Cortex of kidney (tissue), 1 donor: ENCODE measurements at places on chromosomes 12 and 14.

DNA sequence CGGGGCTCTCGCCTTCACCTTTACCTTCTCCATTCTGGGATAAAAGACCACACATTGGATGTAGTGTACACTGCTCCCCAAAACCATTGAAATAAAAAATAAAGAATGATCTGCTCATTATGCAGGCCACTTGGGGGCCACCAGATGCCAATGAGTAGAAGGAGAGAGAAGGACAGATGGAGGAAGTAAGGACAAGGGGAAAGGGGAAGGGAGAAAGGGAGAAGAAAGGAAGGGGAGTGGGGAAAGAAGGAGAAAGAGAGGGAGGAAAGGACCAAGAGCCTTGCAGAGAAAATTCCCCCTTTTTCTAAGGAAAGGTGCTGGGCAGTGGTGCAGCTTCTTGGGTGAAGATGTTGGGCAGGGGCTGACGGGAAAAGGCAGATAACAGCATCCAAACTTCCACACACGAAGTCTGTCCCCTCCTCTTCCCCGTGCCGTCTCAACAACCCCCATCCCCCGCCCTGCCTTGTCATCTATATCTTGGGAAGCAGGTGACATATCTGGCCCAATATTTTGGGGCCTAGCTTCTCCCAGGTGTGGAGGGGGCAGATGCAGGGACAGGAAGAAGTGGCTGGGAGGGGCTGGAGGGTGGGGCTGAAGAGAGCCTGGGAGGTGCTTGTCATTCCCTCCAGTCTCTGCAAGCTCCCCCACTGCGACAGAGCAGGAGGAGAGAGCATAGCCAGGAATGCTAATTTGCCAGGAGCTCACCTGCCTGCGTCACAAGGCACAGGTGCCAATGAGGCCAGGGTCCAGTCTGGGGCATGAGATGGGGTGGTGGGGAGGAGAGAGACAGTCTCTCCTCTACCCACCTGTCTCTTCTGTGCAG is 107.5 kb downstream of the SINHCAF start:
- no peak for DNase-seq

- no peak for DNase-seq
These were observed 12.4 kb downstream of the OTUB2 start for GRCh38 chr14:94038510-94038909.

DNA sequence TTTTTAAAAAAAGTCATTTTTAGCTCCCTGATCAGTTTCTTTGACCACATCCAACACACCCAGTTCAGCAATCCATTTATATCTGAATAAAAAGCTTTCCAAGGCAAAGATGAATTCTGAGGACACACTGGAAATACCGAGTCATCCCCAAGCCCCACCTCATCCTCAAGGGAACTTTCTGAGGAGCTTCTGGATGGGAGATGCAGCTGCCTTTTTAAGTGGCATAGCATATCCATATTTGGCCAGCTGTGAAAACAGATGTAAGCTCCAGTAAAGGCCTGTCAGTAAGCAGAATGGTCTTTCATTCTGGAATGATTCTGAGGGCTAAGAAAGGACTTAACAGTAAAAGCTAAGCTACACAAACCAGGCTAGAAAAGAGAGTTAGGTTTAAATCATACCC is 18.4 kb downstream of the ZFYVE1 start:
- DNase-seq = no peak

DNA sequence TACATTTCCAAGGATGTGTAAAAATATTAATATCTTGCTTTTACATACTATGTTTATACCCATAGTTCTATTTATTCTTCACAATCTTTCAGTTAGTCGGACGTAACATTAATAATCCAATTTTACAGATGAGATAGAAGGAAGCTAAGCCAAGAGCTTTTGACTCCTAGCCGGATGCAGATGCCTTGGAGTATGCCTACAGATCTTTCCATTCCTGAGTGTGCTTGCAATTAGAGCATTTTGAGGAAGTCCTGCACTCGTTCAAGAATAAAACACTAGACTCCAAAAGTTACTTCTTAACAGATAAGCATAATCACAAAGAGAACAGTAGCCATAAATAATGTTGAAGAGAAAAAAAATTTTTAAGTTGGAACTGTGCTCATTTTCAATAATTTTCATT is 337.6 kb upstream of the CLEC14A start:
- DNase-seq = no peak

GRCh38 chr12:69688471-69689427 is 10.4 kb downstream of the BEST3 start:
- no peak for DNase-seq

DNA sequence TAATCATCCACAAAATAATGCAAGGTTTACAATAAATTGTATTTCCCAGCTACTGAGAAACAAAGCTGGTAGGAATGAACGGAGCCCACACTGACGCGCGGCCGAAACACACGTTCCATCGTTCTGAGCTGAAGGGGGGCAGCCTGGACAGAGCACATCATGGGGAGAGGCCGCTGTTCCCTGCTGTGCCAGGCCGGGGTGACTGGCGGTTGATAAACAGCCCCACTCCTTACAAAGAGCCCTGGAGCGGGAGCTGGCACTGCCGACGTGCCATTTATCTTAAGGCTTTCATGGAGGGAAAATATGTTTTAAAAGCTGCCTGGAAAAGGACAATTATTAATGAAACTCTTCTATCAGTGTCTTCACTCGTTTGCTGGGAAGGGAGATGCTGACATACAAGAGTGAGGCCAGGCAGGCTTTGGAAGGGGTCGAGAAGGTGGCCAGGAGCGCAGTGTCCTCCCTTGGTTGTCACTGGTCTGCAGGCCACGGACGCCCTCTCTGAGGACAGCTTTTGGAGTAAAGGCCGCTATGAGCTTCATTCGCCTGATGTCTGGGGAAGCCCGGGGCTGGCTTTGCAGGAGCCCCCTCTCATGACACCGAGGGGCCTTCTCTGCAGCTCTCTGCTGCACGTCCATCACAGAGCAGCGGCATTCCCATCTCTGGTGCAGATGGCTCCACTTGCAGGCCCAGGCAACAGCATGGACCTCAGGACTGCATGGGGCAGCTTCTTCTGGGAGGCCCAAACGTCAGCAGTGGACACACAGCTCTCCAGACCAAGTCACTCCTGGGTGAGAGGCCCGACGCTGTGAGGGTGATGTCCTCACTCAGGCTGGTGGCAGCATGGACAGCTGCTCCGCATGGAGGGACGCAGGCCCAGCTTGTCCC is 355.3 kb upstream of the SFSWAP start:
- DNase-seq = no peak

DNA sequence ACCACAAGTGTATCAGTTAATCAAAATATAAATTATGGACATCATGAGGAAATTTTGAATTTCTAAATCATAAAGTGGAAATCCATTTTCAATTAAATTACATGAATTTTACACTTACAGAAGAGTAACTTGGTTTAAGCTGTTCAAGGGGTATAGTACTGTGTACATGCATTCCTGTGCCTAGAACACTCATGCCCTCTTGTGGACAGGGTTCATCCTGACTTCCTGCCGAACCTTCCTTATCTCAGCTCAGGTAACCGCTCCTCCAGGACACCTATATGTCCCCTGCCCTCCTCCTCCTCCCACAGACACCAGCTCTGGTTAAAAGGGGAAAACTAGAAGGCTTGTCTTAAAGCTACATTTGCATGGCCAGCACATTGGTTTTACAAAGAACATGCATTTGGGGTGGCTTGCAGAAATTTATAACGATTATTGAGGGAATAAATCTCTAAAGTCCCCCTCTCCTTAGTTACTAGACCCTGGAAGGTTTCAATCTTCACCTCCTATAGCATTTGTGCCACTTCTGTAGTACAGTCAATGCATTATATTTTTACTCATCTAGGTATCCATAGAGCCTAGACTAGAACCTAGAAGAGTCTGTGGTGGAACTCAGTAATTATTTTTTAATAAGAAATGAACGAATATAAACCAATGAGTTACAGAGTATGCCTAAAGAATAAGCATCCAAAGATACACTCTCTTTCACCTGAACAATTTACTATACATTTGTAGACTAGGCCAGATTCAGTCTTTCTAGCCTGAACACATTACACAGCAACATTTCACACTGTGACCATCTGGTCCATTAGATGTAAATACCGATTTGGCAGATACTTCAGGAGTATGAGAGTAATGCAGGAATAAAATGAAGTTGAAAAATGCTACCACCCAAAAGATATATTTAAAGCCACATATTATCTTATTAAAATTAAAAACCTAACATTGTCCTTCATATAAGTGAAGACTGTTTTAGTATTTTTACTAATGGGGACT is 345.6 kb downstream of the PAWR start:
- no peak for DNase-seq

GRCh38 chr12:132490422-132491137 is 629 bp downstream of the FBRSL1 start:
- DNase-seq = no peak

DNA sequence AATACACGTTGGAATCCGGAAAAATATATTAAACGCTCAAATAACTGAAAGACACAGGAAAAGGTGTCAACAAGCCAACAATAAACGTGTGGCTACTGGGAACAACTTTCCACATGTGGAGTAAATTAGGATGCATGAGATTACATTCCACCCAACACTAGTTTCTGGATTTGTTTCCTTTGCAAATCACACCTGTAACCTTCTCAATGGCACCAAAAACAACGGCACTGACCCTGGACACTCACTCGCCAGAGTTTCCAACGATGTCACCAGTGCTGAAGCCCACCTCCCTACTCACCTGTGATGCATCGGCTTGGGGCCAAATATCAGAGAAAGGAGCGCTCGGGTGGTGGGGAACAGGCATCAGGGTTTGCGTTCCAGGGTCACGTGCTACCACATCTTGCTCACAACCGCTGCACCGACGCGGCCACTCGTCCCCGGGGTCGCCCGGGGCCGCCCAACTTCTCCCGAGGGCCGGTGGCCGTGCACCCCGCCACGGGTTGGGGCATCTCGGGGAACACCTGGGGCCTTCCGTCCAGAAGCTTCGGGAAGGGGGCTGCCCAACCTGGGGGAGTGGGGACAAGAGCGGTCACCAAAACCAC is 629 bp downstream of the PRDM4 start:
- DNase-seq = no peak

- DNase-seq = no peak
These were observed 48.9 kb upstream of the FOS start for GRCh38 chr14:75229661-75230139.

GRCh38 chr14:70193396-70193795 is 4.6 kb upstream of the SLC8A3 start:
- no peak for DNase-seq

DNA sequence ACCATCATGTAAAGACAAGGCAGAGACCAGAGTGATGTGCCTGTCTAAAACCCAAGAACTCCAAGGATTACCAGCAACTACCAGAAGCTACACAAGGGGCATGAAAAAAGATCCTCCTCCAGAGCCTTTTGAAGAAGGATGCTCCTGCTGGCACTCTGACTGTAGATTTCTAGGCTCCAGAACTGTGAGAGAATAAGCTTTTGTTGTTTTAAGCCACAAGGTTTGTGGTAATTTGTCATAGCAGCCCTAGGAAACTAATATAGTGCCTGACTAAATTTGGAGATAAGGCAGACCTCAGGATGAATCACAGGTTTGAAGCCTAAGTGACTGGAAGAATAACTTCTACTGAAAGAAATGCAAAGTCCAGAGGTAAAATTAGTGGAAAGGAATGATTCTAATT is 132.9 kb downstream of the CEP83 start:
- DNase-seq = no peak

GRCh38 chr12:68761901-68762630 is 16.1 kb downstream of the SLC35E3 start:
- DNase-seq = no peak

- DNase-seq = no peak
These were observed 77.3 kb downstream of the NOS1 start for GRCh38 chr12:117284140-117284539.

- no peak for DNase-seq
These were observed 18.8 kb upstream of the STRAP start for GRCh38 chr12:15863372-15863771.

DNA sequence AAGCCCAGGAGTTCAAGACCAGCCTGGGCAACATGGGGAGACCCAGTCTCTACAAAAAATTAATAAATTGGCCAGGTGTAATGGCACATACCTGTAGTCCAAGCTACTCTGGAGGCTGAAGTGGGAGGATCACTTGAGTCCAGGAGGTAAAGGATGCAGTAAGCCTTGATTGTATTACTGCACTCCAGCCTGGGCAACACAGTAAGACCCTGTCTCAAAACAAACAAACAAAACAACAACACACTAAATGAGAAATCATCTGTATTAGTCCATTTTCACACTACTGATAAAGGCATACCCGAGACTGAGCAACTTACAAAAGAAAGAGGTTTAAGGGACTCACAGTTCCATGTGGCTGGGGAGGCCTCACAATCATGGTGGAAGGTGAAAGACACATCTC is 4.7 kb upstream of the MLXIP start:
- DNase-seq = no peak

DNA sequence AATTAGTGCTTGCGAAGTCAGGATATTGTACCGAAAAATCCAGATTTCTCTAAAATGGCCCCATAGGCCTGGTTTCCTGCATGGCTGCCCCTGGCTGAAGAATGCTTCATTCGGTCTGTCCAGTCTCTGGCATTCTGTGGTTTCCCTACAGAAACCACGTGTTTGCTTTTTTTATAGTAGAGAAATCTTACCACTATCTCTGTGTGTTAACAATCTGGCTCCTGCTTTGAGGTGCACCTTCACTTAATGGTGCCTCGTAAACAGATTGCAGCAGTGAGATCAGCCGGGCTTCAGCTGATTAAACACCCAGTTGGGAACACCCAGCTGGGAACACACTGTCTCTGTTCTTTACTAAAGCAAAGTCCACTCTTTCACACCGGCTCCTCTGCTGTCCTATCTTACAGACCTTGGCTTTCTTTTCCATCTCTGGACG is 6.7 kb upstream of the DNAAF2 start:
- no peak for DNase-seq

GRCh38 chr14:58826845-58827686 is 189.3 kb downstream of the DACT1 start:
- no peak for DNase-seq

- no peak for DNase-seq
These were observed 1526.6 kb upstream of the FLRT2 start for GRCh38 chr14:84003346-84003745.

DNA sequence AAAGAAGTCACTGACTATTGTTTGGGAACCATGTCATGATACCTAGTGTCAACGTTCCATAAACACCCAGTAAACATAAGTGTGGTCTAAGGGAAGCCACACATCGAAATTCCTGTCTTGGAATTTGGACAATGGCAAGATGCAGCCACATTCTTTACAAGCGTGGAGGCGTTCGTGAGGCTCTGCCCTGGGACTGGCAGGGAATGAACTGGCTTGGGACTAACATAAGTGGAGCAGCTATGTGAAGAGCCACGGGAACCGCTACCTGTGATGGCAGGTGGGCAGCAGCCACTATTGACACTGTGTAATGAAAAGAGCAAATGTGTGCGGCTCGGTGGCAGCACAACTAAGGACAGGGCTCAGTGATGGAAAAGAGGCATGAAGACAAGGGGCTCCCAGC is 10.0 kb upstream of the NRIP2 start:
- DNase-seq = no peak

GRCh38 chr12:129193263-129193871 is 340.1 kb downstream of the GLT1D1 start:
- DNase-seq = no peak

DNA sequence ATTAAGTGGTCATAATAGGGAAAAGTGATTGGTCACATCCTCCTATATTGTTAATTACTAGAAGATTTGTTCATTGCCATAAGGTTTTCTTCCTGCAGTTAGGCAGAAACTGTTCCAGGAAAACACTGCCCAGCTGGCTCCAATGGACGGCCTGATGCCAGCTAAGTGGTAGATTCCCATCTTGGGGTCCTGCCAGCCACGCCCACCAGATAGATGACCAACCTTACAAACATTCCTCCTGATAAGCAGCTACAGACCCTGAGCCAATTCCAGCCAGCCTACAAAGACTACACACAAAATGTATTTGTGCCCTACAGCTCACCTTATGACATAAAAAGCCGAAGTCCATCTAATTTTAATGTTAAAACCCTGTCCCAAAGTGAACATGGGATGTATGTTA is 685.9 kb upstream of the USP15 start:
- DNase-seq = no peak
